ENCODE measurements at places on chromosomes 2 and 18.

DNA sequence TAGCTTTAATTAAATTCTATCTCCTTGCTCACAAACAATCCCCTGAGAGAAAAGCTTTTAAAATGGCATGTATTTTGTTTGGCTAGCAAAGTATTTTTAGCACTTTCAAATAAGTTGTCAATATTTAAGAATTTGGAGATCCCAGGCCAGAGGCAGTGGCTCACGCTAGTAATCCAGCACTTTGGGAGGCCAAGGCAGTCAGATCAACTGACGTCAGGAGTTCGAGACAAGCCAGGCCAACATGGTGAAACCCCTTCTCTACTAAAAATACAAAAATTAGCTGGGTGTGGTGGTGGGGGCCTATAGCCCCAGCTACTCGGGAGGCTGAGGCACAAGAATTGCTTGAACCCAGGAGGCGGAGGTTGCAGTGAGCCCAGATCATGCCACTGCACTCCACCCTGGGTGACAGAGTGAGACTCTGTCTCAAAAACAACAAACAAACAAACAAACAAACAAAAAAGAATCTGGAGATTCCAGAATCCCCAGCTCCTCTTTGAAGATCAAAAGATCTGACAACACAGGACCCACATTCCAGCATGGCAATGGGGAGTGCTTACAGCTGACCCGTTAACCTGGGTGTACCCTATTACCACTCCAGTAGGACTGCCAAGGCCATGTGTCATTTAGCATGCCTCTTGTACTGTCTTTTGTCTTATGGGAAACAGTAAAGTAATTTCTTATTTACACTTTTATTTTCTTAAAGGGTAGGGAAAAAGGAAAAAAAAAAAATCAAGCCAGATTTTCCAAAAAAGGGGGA is 21.9 kb downstream of the SLC40A1 start:
- DNase-seq = no peak

- DNase-seq = peak; percentile 69
These were observed 10.4 kb upstream of the KCNE4 start for GRCh38 chr2:223041527-223042109.

GRCh38 chr18:34114996-34115395 is 109.7 kb downstream of the NOL4 start:
- no peak for DNase-seq

GRCh38 chr2:212727751-212728150 is 189.1 kb upstream of the ERBB4 start:
- DNase-seq = no peak

GRCh38 chr18:38709122-38709521 is 1143.5 kb upstream of the CELF4 start:
- no peak for DNase-seq

DNA sequence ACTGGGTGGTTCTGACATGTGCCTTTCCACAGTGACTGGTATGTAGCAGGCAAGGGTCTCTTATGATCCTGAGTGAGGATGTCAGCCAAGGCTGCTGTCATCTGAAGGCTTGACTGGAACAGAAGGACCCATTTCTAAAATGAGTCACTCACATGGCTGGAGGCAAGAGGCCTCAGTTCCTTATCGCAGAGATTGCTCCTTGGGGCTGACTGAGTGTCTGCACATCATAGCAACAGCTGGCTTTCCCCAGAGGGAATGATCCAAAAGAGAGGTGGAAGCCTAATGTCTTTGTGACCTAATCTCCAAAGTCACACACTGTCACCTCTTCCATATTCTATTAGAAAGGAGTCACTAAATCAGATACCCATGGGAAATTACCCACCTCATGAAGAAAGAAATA is 114.0 kb downstream of the NEDD4L start:
- DNase-seq = no peak
